AG08396 (cell line): ENCODE measurements at places on chromosomes 7 and 10.

DNA sequence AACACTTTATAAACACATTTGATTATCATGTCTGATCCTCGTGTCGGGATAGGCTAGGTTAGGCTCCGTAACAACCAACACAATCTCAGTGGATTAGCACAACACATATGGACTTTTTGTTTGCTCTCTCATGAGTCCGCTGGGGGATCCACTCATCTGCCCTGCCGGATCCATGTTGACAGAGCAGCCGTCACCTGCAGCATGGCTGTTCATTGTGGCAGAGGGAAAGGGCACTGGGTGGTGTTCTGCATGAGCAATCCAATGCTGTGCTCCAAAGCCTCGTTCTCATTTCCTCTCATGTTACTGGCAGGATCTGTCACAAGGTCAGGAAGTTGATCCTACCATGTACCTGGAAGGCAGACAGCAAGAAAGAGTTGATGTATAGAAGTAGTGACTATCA is 62.5 kb upstream of the RAPGEF5 start:
- DNase-seq, result no peak

DNA sequence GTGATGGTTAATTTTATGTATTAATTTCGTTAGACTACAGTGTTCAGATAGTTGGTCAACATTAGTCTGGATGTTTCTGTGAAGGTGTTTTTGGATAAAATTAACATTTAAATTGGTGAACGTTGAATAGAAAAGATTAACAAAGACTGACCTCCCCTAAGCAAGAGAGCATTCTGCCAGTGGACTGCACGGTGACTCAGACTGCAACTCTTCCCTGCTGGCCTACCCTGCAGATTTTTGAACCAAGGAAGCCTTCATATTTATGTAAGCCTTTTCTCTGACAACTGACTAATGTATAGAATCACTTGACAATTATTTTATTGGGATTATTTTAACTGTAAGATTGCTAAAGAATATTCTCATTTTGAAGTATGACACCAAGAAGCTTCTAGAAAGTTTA is 7.9 kb upstream of the ZNF248 start:
- no peak for DNase-seq

DNA sequence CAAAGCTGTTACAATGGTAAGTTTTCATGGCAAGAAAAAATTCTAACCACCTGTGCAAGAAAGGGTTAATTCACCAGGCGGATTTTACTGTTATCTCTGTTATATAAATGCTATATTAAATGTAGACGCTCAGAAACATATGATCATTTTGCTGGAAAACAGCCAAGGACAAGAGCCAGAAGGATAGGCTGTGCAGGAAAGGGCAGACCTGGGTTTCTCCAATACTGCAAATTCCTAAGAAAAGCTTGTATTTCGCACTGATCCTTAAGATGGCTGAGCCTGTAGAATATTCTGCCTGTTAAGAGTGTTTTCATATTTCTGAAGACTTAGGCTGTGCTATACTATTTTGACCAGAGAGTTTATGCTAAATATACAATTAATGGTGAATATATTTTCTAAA is 564.1 kb upstream of the KCND2 start:
- no peak for DNase-seq

GRCh38 chr7:72751978-72752377 is 76.0 kb downstream of the TYW1B start:
- no peak for DNase-seq

- DNase-seq, result peak; percentile 75
Measured at GRCh38 chr7:55019191-55019690, 424 bp downstream of the EGFR start.

DNA sequence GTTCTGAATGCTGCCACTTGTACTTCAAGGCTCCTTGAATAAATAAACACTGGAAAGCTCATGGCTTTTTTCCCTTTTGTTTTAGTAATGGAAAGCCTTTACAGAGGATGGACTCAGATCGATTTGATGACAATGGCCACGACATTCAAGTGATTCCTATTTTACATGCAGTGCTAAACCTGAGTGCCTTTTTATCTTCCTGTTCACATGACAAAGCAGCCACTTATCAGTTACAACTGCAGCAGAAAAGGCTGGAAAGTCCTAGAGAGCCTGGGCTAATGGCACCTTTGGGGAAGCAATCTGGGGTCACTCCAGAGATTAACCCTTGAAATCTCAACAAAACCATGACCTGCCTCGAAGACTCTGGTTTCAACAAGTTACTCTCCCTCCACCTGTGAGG is 249.0 kb upstream of the AUTS2 start:
- DNase-seq, result no peak

DNA sequence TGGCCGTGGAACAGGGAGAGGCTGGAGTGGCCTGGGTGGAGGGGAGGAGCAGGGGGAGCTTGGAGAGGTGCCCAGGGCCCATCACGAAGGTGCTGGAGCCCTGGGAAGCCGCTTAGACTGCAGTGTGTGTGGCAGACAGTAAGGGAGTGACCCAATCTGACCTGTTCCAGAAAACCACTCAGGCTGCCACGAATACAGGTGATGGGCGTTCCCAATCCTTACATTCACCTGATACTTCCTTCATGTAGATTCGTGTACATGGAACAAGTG is 161.7 kb downstream of the SVIL start:
- no peak for DNase-seq

GRCh38 chr7:106865130-106866041 is at the start of gene PIK3CG:
Gene PIK3CG (plus strand): TSS chr7:106865282. CDS start chr7:106867562, 2,280 bp downstream.
- no peak for DNase-seq

DNA sequence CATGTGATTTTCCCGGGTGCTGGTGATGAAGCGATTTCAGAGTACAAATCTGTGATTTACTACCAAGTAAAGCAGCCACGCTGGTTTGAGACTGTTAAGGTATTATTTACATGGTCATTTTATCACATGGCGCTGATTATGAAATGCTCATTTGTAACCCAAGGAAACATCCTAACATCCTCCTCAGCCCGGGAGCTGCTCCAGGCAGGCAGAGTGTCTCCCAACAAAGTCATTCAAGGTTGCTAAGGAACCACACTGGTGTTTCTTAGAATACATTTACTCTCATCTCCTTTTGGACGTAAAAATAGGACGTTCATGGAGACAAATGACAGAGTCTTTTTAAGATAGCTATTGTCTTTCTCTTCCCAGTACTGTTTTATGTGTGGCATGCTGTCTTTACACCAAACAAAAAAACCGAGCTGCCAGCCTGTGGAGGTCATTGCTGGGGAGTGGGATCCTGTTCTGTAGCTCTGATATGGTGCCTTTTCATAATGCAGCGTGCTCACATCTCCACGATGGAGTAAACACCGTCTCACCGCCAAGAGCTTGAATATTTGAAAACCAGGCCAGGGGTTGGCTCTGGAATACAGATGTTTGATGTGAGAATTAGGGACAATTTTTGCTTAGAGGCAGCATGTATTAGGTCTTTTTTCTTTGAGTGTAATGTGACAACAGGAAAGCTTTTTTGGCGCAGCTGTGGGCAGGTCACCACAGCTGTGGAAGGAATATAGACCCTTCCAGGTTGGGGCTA is 119.6 kb downstream of the DOCK1 start:
- DNase-seq, result peak; percentile 75

GRCh38 chr7:32043688-32044087 is 26.5 kb downstream of the PDE1C start:
- DNase-seq, result no peak

- no peak for DNase-seq
Measured at GRCh38 chr10:74863551-74863950, 37.2 kb downstream of the KAT6B start.

DNA sequence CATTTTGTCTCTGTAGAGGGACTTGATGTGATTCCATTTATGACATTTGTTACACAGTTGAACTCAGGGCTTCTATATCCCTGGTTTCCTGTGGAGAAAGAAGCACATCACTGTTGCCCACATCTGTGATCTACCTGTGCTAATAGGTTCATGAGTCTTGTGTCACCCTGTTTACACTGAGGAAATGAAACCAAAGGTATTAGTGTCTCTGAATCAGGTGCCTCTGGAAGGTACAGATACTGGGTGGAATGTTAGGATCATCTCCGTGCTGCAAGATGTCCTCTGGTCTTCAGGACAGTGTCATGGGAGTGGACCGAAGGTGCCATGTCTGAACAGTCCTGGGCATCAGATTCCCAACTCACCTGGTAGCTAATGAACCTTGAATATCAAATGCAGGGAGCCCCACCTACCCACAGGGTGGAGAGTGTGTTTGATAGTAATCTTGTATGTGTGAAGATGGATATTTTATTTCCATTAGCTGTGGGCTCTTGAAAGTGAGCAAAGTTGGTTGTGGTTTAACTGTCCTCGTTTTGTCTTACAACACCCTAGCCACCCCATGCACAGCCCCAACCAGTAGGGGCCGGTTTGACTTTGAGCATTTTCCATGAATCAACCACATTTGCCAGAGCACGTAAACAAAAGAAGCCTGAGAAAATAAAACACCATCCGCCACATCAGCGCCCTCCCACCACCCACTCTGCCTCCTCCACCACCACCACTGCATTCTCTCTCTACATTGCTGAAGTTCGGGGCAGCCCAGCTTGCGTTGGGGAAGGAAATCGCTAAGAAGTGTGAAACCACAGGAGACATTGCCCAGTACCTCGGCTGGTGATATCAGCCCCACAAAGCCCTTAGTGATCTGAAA is 40.7 kb downstream of the TARP start:
- DNase-seq, result no peak

DNA sequence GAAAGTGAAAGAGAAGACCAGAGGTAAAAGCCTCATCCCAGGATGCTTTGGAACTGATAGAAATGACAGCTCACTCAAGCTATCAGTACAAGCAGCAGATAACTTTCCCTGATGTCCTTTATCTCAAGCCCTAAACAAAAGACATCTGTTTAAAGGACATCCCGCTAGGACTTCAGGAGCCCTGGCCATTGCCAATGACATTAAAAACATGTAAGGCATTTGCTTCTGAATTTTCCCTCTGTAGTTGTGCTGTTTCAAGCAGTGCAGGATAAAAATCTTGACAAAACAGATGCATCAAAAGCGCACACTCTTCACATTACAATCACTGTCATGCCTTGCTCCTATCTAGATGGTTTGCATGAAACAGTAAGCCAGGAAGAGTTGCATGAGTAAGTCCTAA is 159.8 kb downstream of the AOAH start:
- no peak for DNase-seq

DNA sequence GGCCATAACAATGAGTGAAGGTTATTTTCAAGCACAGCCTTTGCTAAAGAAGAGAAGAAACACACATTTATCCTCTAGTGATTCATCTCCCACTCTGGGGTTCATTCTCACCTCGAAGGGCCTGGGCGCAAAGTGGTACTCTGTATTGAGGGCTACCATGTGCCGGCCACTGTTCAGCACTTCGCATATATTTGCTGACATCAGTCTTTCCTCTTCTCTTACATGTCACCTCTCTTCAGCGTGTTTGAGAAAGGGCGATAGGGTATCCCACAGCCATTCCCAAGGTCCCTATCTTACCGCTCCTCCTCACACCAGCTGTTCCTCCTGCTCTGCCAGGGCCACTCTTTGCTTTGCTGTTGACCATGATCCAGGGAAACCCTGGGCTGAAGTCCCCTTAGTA is 48.8 kb upstream of the ECHDC3 start:
- no peak for DNase-seq

DNA sequence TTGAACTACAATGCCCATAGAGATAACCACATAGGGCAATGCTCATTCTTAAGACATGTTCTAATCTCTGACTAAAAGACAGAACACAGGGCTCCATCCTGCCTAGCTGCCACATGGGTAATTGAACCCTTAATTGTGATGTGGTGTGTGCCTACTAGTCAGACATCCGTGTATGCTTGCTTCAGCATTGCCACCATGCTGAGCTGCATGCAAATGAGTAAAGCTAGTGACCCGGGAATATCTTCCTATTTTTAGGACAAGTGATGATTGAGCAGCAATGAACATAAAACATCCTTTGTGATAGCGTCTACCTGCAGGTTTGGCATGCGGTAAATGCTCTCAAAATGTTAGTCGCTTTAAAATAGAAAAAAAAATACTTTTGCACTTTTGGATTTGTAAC is 115.8 kb downstream of the MAGI2 start:
- no peak for DNase-seq

DNA sequence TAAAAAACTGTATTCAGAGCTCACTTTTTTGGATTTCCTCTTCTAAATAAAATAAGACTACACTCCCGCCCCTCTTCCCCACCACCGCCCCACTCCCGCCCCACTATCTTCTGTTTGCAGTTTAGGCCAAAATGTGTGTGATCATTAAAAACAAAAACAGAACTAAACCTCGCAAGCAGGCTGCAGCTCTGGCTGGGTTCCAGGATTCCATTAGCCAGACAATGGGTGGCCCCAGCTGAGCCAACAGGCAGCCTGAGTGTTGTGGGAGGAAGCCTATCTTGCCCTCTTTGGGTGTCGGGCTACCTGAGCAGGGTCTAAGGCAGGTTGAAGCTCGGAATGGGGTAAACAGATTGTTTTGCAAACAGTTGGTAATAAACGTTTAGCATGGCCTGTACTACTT is 41.7 kb downstream of the ARL4A start:
- peak; percentile 24 for DNase-seq

- no peak for DNase-seq
Measured at GRCh38 chr7:24871770-24872169, 108.2 kb downstream of the OSBPL3 start.

DNA sequence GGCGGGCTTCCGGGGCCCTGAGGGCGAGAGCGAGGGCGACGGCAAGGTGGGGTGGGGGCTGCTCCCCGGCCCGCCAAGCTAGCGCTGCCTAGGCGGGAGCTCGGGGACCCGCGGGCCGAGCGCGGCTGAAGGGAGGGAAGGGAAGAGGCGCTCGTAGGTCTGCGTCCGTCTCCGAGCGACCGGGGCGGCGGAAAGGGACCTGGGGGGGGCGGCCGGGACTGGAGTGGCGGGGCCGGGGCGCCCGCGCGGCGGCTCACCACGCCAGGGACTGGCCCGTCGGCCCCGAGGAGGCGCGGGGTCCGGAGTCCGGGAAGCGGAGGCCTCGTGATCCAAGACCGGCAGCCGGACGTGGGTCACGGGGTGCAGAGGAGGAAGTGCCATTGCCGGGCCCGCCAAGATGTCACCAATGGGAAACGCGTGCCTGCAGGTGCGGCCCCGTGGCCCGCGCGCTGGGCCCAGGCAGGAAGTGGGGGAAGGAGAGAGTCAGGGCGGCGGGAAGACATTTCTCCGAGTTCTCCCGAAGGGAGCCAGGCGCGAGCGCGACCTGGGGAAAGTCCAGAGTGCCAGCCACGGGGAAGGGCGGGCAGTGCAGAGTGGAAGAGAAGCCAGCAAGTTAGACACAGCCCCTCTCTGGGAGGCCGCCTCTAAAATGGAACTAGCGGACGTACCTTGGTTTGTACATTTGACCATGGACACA is 11.9 kb downstream of the HNRNPF start:
- DNase-seq, result peak; percentile 84

- DNase-seq, result no peak
Measured at GRCh38 chr7:100154651-100155491, 3.7 kb downstream of the TRAPPC14 start.
